Spleen (tissue), 13 donors: ENCODE measurements at places on chromosomes 3 and 15. TPM values are rescaled to one million over a fixed set of nuclear protein-coding genes. Genes with fewer than 3 reads are reported as not detected.

GRCh38 chr15:98420837-98421236, 227.5 kb upstream of the IGF1R start:
- H3K27ac ChIP-seq, result no peak overlapping the region
- H3K27me3 ChIP-seq, result peaks cover 20% of the 10 kb centered on the region
- peaks cover 18% of the 10 kb centered on the region for H3K4me1 ChIP-seq
- no peak for DNase-seq

GRCh38 chr3:35675621-35676020, 36.3 kb downstream of the ARPP21 start:
- no peak overlapping the region for H3K27ac ChIP-seq
- H3K4me1 ChIP-seq, result no peaks in the 10 kb centered on the region
- H3K36me3 ChIP-seq, result no peaks in the 10 kb centered on the region
- DNase-seq, result no peak

GRCh38 chr3:100802126-100802525, 92.8 kb downstream of the TFG start:
- no peaks in the 10 kb centered on the region for H3K4me1 ChIP-seq
- no peaks in the 10 kb centered on the region for H3K27me3 ChIP-seq
- no peak overlapping the region for H3K4me3 ChIP-seq
- no peak for DNase-seq
- H3K27ac ChIP-seq, result no peak overlapping the region
- no peaks in the 10 kb centered on the region for H3K36me3 ChIP-seq

Gene RASGRF1
- 1.8 TPM for total RNA-seq

Gene LYZL4
- total RNA-seq, result not detected

Gene ASB7
- 27.1 TPM for total RNA-seq
